CD4-positive, alpha-beta T cell (primary cell): ENCODE measurements at places on chromosomes 1 and 21.
A peak's percentile ranks its signal among the peaks of the same experiment; 100 is the strongest.

DNA sequence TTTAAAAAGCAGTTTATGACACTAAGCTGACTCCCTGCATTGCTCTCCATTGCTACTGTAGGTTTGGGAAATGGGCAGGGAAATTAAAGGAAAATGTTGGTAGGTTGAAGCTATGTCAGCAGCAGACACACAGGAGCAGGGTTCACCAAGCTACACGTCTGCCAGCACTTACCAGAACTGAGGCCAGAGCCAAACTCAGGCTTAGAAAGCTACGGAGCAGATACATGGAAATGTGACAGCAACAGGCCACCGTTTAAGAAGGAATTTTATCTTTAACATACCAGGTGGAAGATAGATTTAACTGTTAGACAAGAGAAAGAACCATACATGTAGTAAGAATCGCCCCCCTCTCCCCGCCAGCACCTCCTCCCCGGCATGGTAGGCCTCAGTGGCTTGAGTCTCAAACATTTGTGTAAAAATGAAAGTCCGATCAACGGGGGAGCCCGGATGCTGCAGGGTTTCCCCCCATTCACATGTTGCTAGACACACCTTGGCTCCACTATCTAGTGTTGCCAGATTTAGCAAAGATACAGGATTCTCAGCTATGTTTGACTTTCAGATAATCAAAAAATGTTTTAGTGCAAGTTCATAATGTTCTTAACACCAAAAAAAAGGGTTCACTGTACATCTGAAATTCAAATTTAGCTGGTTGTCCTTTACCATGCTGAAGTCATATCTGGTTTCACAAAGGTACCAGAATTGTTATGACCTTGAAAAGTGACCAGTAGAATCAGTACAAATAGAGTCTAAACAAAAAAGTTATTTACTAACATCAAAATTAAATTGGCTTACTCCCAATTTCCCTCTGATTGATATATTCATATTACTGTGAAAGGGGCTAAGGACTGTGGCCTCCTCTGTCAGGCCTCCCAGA lies 6.7 kb downstream of the OR2T11 start:
- no peak for DNase-seq

DNA sequence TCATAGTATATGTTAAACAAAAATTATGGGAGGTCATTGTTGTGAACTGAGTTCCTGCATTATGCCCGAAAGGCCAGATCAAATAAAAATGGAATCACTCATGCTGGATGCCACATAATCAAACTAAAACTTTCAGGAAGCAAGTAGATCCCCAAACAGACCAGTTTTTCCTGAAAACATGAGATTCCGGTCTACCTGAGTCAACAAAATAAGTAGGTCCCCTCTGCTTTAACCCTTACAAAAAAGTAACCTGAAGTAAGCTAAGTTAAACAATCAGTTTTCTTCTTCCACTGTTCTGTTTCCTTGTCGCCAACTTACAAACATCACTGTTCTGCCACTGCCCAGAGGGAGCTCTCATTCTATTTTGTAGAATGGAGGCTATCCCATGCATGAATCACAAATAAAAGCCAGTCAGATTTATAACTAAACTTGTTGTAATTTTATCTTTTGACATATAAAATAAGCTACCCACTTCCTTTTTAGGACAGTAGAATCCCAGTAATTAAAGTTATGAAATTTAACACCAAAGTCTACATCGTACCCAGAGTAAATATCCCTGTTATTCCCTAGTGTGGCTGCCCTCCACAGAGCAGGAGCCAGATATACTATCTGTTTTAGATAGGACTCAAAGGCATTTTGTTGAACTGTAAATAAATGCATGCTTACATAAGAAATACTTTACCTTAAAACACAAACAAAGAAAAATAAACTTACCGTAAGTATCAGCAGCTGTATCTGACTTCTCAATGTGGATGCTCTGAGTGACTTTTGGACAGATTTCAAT lies 149.4 kb downstream of the TIAM1 start:
- DNase-seq, result no peak

- DNase-seq, result no peak
Measured at GRCh38 chr1:64320922-64321614, 117.6 kb downstream of the UBE2U start.

GRCh38 chr1:210230149-210230695 lies 2.4 kb upstream of the SERTAD4 start:
- no peak for DNase-seq

DNA sequence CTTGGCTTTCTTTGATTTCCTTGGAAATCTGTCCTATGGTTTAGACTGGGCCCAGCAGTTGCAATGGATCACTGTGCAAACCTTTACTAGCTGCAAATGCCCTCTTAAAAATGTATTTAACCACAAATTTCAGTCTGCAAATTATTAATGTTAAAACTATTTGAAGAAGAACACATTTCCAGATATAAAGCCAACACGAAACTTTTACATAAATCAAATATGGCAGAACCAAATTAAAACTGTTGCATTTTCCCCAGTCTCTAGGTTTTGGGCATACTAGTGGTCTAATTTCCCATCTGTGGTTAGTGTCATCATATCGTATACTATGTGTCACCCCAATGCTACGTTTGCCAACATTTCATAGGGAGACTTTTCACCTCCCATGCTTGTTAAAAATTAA lies 52.3 kb downstream of the HMCN1 start:
- no peak for DNase-seq

- no peak for DNase-seq
Measured at GRCh38 chr1:56414728-56415224, 164.6 kb downstream of the PLPP3 start.

GRCh38 chr21:15009837-15010363 lies 54.9 kb downstream of the NRIP1 start:
- no peak for DNase-seq

DNA sequence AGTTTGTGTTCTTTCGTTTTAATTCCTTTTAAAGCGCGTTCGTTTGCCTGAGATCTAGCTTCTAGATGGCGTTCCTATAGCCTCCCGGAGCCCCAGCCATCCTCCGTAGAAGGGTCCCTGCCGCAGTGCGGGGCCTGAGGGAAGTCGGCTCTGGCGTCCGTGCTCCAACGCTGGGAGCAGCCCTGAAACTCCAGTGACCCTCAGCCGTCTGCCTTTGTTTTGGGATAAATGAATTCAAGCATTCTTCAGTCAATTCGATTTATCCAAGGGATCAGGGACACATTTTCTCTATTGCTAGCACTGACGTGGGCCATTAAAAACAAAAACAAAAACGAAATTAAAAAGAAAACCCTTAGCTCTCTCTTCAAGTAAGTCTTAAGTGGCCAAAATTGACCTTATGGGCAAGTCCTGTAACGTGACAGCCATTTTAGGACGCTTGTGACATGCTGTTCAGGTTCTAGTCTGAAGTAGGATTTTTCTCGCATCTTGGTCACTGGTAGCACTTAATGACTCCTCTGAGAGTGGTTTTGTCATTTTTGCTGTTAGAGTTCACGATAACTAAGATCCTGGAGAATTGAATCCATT lies 742 bp upstream of the HSPA13 start:
- no peak for DNase-seq

- no peak for DNase-seq
Measured at GRCh38 chr21:43949499-43950208, 62.5 kb upstream of the TRAPPC10 start.

DNA sequence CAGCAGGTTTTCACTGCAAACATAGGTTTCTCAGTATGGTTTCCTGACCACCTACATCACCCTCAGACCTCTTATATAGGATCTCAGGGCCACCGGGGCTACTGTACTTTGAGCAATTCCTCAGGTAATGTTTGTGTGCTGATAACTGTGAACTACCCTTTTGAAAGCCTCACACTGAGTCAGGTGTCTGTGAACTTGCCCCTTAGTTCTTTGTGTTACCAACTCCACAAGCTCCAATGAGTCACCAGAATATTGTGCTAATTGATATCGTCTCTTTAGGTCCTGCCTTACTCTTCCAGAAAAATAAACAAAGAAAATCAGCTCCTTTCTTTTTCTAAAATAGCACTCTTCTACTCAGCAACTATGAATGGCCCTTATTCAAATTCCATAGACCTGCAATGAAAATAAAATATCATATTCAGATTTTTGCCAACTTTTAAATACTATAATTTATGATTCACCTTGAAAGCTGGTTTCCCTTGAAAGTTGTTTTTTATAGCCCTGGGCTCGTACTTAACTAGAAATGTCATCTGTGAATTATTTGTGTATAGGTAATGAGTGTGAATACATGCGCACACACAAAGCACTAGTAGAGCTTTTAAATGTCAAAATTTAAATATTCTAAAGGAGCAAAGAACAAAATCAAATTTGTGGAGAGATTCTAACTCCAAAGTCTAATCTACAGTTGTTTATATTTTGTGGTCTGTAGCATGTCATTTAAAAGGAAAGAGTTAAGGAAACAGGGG lies 88.1 kb upstream of the WARS2 start:
- DNase-seq, result no peak

DNA sequence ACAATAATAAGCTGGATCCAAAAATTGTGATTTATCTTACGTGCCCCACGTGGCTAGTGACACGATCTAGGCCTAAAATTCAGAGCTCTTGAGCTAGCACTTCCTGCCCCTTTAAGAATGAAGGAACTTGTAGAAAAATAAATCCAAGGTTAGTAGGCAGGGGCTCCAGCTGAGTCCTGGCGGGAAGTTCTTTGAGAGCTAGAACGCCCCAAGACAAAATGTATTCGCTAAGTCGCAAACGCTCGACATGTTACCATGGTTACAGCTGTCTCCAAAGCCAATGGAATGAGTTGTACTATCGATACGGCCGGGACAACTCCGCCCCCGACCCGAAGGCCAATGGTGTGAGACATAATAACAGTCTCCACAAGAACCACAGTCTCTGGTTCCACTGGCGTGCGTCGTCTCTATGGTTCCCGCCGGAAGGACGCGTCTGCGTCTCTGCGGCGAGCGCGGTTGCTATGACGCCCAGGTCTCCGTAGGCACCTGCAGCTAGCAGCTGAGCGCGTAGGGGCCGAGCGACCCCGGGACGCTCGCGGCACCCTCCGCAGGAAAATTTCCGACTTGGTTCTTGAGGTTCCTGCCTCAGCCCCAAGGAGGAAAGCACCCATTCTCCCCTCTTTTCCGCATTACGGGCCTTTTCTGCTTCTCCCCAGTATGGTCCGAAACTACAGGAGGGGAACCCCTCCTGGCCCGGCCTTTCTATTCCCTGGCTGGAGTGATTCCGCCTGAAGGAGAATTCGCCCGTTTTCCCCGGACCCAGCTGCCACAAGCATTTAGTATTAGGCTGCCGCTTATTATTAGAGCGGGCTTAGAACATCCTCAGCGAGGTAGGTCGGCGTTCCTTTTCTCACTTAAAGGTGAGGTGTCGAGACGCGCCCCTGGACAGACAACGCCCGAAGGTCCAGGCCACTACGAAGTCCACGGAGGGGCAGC lies at the start of gene CCDC30:
Gene CCDC30, plus strand, starts transcription at position 459 of the 936 bp plus-strand sequence. CDS start 17,266 bp downstream, outside the sequence.
- peak; percentile 98 for DNase-seq

DNA sequence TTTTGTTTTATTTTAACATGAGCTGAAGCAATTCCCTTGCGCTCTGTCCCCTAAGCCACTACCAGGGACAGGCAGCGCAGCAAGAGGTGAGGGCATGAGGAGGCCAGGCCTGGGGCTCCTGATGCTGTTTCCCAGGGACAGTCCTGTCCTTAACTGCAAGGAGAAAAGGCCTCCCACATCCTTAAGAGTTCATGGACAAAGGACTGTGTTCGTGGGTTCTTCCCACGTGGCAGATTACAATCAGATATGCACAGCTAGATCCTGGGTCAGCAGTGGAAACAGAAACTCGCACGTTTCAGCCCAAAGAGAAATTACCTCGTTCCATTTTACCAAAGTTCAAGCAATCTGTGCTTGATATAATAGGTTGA lies 85.8 kb downstream of the MIS18A start:
- no peak for DNase-seq

DNA sequence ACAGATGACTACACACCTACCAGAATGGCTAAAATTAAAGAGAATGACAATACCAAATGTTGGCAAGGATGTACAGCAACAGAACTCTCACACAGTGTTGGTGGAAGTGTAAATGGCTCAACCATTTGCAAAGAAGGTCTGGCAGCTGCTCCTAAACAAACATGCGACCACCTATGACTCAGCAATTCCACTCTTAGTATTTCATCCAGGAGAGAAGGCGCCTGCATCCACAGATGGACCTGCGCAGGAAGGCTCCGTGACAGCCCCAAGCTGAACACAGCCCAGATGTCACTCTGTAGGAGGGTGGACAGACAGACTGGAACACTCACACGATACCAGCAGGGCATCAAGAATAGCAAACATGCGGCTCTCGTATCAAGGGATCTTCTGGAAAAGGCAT lies 6.7 kb downstream of the PTTG1IP start:
- DNase-seq, result no peak

DNA sequence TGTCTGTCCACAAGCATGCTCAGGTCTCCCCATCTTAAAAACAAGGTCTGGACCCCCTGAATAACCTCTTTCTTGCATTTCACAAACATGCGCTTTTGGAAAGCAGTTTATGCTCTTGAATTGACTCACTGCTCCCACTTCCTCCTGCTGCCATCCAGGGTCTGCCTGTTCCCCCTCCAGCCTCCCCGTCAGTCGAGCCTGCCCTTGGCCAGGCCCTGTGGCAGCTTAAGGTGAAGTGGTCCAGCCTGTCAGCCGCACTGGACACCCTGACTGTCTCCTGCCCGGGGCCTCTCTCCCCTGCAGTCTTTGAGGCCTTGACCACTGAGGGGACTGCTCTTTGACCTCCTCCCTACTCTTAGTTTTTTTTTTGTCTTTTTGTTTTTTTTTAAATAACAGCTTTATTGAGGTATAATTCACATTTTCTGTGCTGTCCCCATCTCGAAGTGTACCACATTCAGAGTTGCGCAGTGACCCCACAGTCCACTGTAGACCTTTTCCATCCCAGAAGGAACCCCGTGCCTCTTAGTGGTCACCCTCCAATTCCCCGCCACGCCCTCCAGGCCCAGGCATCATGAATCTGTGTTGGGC lies 18.3 kb downstream of the GPR137B start:
- no peak for DNase-seq

- DNase-seq, result no peak
Measured at GRCh38 chr1:14110040-14110439, 410.1 kb downstream of the PRDM2 start.

DNA sequence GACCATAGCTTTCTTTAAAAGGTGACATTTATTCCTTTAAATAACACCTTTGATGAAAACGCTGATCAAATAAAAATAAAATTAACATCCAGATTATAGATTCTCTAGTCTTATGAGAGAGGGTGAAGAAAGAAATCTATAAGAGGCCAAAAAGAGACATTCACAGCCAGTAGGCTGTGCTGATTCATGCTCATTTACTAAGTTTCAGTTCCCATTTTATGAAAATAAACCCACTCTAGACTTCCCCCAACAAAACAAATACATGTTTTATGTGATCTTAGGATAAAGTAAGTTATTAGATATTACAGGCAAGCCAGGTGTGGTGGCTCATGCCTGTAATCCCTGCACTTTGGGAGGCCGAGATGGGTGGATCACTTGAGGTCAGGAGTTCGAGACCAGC lies 21.1 kb downstream of the ESRRG start:
- DNase-seq, result no peak

GRCh38 chr1:234617131-234617985 lies 7.4 kb upstream of the IRF2BP2 start:
- DNase-seq, result no peak

DNA sequence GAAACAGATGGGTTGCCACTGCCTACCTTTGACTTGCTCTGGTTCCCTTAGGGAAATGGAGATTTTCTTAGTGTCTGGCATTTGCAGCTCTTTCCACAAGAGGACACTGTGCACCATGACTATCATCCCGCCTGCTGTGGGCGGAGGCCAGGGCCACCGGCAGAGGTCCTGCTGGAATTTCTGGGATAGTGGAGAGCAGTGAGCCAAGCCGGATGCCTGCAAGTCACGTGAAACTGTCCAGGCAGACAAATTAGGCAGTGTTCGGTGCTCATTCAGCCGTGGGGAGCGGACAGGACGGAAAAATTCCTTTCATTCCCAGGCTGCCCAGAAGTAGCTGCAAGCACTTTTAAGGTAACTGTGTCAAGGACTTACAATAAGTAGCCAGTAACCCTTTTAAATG lies 43.4 kb downstream of the IGSF5 start:
- no peak for DNase-seq
